ENCODE measurements at places on chromosomes 4 and X.

GRCh38 chr4:163139048-163139447, 27.6 kb downstream of the NAF1 start:
- no peak for DNase-seq

GRCh38 chr4:20326460-20326859, 74.8 kb downstream of the SLIT2 start:
- DNase-seq: no peak

DNA sequence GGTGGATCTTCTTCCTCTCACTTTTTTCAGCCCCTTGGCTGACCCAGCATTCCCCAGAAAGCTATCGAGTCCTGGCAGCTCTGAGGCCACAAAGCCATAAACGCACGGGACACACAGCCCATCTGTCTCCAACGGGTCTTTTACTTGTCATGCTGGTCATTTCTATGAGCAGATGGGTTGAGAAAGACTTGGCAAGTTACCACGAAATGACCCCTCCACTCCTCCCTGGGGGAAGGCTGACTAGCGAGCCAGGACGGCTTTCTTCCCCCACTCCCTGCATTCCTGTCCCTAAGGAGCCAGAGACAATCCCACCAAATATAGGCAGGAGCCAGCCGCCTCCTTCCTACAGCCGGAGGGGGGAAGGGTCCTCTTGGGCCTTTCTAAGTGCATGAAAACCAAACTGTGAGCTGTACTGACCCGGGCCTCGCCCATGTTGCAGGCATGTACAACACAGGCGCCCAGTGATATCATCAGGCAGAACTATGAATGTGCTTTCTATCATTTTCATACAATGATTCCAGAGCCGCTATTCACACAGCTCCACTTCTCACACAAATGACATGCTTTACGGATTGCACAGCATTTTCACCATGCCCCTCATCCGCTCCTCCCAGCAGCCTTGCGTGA, 28.6 kb downstream of the AFAP1 start:
- DNase-seq: no peak

- no peak for DNase-seq
These were observed 27.1 kb downstream of the RAPGEF2 start for GRCh38 chr4:159129814-159130550.
